Liver (tissue), 10 donors: ENCODE measurements at places on chromosomes 16 and 17. TPM values are rescaled to one million over a fixed set of nuclear protein-coding genes. Genes with fewer than 3 reads are reported as not detected.
A peak's percentile ranks its signal among the peaks of the same experiment; 100 is the strongest.

DNA sequence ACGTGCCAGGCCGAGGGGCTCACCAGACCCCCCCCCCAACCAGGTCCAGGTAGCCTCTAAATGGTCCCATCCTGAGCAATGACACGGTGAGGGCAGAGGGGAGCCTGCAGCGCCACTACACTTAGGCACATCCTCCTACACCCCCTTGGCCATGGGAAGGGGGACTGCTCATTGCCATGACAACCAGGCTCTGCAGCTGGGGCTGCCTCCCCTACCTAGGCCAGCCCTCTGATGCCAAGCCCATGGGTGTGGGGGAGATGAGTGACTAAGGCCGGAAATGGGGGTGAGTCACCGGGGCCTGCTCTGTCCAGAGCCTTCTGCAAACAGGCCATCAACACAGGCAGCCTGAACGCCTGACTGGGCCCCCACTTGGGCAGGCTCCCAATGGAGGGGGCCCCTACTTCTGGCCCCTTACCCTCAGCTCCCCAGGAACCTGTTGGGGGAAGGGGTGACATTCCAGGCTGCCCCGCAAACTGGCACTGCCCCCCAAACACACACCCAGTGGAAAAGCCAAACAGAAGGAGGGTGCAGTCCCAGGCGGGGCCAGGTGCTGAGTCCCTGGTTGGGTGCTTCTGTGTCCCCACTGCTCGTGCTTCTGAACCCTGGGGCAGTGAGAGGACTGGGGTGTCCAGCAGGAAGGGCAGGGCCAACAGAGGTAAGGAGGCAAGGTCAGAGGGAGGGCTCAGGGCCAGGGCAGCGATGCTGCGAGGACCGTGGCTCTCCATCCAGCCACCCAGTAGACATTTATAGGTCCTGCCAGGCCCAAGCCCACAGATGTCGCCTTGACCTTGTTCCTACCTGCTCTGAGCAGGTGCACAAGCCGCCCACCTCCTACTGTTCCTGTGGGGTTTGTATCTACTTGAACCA lies 8.2 kb downstream of the PLCD3 start:
- H3K27me3 ChIP-seq: no peaks in the 10 kb centered on the region
- DNase-seq: no peak
- H3K4me1 ChIP-seq: no peaks in the 10 kb centered on the region
- H3K27ac ChIP-seq: no peak overlapping the region

LGALS9B gene
- polyA plus RNA-seq: not detected

DNA sequence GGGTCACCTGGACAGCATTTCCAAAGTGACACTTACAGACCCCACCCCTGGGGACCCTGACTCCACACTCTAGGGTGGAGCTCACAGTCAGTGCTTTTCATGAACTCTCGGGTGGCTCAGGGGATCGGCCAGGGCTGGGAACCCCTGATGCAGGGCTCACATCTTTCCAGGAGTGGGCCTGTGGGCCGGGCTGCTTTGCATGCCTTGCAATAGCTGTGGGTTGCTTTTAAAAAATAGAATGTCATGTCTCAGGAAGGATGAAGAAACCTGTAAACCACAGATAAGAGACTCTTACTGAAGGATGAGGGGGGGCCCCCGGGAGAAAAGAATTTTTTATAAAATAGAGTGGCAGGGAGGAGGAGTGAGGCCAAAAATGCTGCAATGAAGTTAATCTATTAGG lies 40.2 kb downstream of the RBFOX3 start:
- no peak overlapping the region for H3K4me3 ChIP-seq
- no peaks in the 10 kb centered on the region for H3K4me1 ChIP-seq
- H3K36me3 ChIP-seq: no peaks in the 10 kb centered on the region

KRTAP4-1 gene
- polyA plus RNA-seq: not detected

DNA sequence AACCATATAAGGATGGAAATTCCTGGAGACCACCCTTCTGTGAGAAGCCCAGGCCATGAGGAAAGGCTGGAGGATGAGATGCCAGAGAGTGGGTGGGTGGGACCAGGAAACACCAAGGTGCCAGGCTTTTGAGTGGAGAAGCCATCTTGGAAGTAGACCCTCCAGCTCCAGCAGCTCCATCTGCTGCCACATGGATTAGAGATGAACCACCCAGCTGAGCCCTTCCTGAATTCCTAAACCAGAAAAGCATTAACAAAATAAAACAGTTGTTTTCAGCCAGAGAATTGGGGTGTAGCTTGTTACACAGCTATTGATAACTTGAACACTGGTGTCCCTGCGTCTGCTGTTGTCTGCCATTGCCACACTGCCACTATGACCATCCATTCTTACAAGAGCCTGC lies 6.3 kb upstream of the TMEM114 start:
- no peaks in the 10 kb centered on the region for H3K4me1 ChIP-seq
- no peaks in the 10 kb centered on the region for H3K27me3 ChIP-seq
- H3K36me3 ChIP-seq: no peaks in the 10 kb centered on the region
- DNase-seq: no peak

DNA sequence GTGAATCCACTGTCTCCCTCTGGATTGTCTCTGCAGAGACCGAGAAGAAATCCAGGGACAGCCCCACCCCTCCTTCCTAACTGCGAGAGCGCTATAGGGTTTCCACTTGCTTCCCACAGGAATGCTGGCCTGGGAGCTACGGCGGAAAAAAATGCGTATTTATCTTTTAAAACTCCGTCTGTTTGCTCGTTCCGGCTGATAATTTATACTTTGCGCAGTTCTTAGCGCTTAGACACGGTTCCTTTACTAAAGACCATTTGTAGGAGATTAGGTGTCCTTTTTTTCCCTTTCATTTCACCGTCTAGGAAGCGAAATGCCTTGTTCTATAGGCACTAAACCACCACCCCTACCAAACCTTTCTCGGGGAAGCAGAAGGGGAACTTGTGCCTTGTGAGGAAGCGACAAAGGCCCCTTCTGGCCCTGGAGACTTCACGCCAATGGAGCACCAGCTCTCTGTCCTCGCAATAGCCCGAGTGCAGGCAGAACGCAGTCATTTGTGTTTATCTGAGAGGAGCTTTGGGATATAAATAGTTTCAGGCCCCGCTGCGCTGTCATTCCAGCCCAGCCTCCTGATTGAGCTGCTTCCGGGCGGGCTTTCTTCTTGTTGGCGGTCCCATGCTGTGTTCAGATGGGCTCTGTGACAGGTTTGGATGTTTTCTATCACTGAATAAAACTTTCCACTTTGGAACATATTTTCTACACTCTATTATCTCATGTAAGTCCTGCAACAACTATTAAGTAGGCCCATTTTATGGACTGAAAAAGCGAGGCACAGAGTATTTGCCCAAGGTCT lies 791 bp upstream of the SUPT4H1 start:
- peak; percentile 71 for DNase-seq
- H3K27me3 ChIP-seq: no peaks in the 10 kb centered on the region
- peaks cover 4% of the 10 kb centered on the region for H3K4me1 ChIP-seq
- peak overlapping the region; percentile 90 for H3K27ac ChIP-seq

GRCh38 chr17:61461586-61461966 lies 9.4 kb downstream of the TBX4 start:
- no peaks in the 10 kb centered on the region for H3K36me3 ChIP-seq
- H3K4me3 ChIP-seq: no peak overlapping the region
- no peaks in the 10 kb centered on the region for H3K4me1 ChIP-seq
- no peak for DNase-seq
- no peak overlapping the region for H3K27ac ChIP-seq

DNA sequence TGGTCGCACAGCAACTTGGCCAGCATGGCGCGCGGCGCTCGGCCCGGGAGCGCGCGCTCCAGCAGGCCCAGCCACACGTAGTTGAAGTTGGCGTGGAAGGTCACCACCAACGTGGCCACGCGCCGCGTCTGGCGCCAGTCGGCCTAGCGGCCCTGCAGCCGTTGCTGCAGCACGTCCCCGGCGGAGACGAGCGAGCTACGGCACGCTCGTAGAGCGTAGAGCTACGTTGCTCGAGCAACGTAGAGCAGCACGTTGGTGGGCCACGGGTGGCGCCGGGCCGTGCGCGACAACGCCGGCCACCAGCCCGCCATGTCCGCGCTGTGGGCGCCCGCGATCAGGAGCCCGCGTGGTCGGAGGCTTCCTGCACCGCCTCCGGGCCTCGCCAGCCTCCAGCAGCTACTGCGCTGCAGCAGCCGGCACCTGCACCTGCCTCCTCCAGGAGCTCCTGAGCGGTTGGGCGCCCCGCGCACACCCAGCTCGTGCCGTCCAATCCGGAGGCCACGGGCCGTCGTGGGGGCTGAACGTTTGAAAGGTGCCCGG lies 13.4 kb upstream of the SULT1A1 start:
- DNase-seq: no peak
- H3K4me3 ChIP-seq: peak overlapping the region; percentile 45
- H3K27ac ChIP-seq: no peak overlapping the region
- H3K27me3 ChIP-seq: no peaks in the 10 kb centered on the region
- H3K36me3 ChIP-seq: no peaks in the 10 kb centered on the region

GRCh38 chr16:684961-685696 lies 995 bp upstream of the JMJD8 start:
- H3K4me1 ChIP-seq: peaks cover 32% of the 10 kb centered on the region
- H3K27ac ChIP-seq: no peak overlapping the region
- no peaks in the 10 kb centered on the region for H3K27me3 ChIP-seq

DNA sequence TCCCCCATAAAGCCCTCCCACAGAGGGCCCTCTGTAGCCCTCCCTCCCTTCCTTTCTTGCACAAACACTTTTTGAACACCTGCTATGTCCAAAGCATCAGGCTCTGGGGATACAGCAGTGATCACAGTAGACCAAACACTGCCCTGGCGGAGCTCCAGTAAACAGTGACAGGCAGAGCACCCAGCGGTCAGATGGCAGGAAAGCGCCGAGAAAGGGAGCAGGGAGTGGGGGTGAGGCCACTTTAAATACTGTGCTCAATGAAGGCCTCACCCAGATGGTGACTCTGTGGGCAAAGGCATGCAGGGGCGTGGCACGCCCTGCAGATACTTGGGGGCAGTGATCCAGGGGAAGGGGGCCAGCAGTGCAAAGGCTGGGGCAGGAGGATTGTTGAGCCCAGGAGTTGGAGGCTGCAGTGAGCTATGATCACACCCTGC lies 7.6 kb downstream of the PRR29 start:
- H3K4me3 ChIP-seq: no peak overlapping the region
- H3K4me1 ChIP-seq: no peaks in the 10 kb centered on the region
- DNase-seq: peak; percentile 58
- H3K27ac ChIP-seq: no peak overlapping the region

- H3K36me3 ChIP-seq: no peaks in the 10 kb centered on the region
- no peak overlapping the region for H3K27ac ChIP-seq
- H3K27me3 ChIP-seq: no peaks in the 10 kb centered on the region
- H3K4me1 ChIP-seq: no peaks in the 10 kb centered on the region
- DNase-seq: no peak
These were observed 114.4 kb downstream of the CDH13 start for GRCh38 chr16:82741073-82741615.

GRCh38 chr17:18069101-18069500 lies 18.6 kb upstream of the DRG2 start:
- no peaks in the 10 kb centered on the region for H3K4me1 ChIP-seq
- no peaks in the 10 kb centered on the region for H3K27me3 ChIP-seq
- H3K4me3 ChIP-seq: no peak overlapping the region
- no peak overlapping the region for H3K27ac ChIP-seq
- peaks cover 23% of the 10 kb centered on the region for H3K36me3 ChIP-seq

DNA sequence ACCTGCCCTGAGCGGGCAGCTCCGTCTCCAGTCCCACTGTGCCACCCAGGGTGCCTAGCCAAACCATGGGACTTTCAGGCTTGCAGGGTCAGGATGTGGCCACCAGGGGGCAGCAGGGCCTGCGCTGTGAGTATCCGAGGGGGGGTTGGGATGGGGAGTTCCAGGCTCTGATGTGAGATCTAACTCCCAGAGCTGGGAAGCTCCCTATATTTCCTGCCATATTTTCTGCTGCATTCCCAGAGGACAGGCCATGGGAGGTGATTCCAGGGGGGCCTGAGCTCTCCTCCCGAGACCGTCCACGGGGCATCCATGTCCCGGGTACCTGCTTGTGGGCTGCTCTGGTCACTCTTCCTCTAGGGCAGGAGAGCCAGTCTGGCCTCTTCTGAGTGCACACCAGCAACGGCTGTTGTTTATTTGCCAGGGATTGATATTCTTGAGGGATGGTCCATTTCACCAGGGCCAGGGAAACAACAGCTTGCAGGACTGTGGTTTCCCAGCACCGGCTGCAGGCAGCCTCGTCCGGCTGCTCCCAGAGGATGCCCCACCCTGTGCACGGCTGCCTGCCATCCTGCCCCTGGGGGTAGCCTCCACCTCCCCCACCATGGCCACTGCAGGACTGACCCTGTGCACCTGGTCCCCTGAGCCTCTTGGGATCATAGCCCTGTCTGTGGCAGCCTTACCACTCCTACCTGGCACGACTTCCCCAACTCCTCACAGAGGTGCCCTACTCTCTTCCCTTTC lies 1.2 kb downstream of the GPR142 start:
- peak; percentile 76 for DNase-seq
- no peak overlapping the region for H3K27ac ChIP-seq
- H3K27me3 ChIP-seq: no peaks in the 10 kb centered on the region
- H3K4me3 ChIP-seq: no peak overlapping the region
- H3K36me3 ChIP-seq: no peaks in the 10 kb centered on the region
- H3K4me1 ChIP-seq: peaks cover 5% of the 10 kb centered on the region

GRCh38 chr16:55552621-55553020 lies 13.9 kb upstream of the CAPNS2 start:
- no peak overlapping the region for H3K27ac ChIP-seq
- no peak overlapping the region for H3K4me3 ChIP-seq
- DNase-seq: no peak

- H3K4me3 ChIP-seq: no peak overlapping the region
- H3K27me3 ChIP-seq: no peaks in the 10 kb centered on the region
- H3K27ac ChIP-seq: no peak overlapping the region
- peaks cover 7% of the 10 kb centered on the region for H3K36me3 ChIP-seq
- H3K4me1 ChIP-seq: peaks cover 16% of the 10 kb centered on the region
- DNase-seq: no peak
These were observed 3.0 kb downstream of the NUDT16L1 start for GRCh38 chr16:4696172-4696904.

- DNase-seq: no peak
- peaks cover 21% of the 10 kb centered on the region for H3K4me1 ChIP-seq
- H3K36me3 ChIP-seq: no peaks in the 10 kb centered on the region
- no peaks in the 10 kb centered on the region for H3K27me3 ChIP-seq
- no peak overlapping the region for H3K4me3 ChIP-seq
These were observed 14.9 kb upstream of the LYRM9 start for GRCh38 chr17:27907976-27908558.

GRCh38 chr17:38604479-38605403 lies 1.0 kb downstream of the SRCIN1 start:
- H3K27me3 ChIP-seq: no peaks in the 10 kb centered on the region
- no peak for DNase-seq
- no peak overlapping the region for H3K27ac ChIP-seq
- no peak overlapping the region for H3K4me3 ChIP-seq

DNA sequence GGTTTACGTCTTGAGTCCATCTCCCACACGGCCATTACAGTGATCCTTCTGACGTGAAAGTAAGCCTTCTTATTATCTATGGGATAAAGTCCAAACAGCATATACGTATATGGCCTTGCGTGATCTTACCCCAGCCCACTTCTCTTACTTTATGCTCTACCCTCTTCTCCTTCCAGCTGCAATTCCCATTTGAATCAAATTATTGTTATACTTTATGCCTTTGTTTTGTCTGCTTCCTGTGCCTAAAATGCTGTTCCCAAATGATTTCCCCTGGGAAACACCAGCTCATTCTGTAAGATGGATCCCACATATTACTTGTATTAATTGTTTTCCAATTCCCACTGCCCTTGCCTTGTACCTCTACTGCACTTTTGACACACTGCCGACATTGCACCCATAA lies 11.2 kb downstream of the UQCRC2 start:
- peaks cover 92% of the 10 kb centered on the region for H3K36me3 ChIP-seq
- no peak overlapping the region for H3K27ac ChIP-seq
- no peak overlapping the region for H3K4me3 ChIP-seq
- H3K4me1 ChIP-seq: no peaks in the 10 kb centered on the region
- H3K27me3 ChIP-seq: no peaks in the 10 kb centered on the region
